ENCODE measurements at places on chromosomes 13 and 19.
A peak's percentile ranks its signal among the peaks of the same experiment; 100 is the strongest.

- no peak overlapping the region for H3K4me3 ChIP-seq
- no peaks in the 10 kb centered on the region for H3K4me1 ChIP-seq
- H3K27ac ChIP-seq: no peak overlapping the region
- DNase-seq: no peak
- H3K27me3 ChIP-seq: no peaks in the 10 kb centered on the region
- H3K36me3 ChIP-seq: no peaks in the 10 kb centered on the region
These were observed 23.5 kb downstream of the ZNF574 start for GRCh38 chr19:42099336-42099925.

DNA sequence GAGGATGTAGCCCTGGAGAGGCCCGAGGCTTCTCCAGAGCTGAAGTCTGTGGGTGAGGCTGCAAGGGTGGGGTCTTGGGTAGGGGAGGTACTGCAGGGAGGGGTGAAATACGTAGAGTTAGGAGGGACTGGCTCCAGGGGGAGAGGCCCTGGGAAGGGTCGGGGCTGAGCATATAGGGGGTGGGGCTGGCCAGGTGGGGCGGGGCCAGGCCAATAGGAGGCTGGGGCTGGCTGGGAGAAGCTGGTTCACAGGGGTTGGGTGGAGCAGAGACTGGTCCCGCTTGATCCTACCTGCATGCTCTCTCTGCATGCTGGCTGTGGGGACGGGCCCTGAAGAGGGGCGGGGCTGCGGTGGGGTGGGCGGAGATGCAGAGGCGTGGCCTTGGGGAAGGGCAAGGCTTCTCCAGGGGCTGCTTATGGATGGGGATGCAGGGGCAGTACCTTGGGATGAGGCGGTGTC, 51.9 kb downstream of the CELF5 start:
- H3K36me3 ChIP-seq: no peaks in the 10 kb centered on the region
- no peaks in the 10 kb centered on the region for H3K27me3 ChIP-seq
- H3K4me3 ChIP-seq: peak overlapping the region; percentile 42
- no peak for DNase-seq

DNA sequence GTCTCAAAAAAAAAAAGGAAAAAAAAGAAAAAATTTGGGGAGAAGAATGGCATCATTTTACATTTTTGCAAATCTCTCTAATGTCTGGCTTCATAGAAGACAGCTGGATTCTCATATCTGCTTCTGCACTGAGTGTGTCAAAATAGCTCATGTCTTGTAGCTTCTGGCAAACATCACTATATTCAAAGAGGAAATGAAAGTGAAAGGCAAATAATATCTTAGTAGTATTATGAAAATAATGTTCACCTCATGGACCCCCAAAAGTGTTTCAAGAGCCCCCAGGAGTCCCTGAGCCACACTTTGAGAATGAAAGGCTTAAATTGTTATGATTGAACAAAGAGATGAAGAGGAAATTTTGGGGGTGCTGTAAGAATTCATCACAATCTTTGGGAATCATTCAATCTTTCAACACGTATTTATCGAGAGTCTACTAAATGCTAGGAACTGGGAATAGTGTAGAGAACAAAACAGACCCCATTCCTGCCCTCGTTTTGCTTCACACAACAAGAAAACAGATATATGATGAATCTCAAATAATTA, 1.2 kb upstream of the SLC6A16 start:
- H3K4me1 ChIP-seq: no peaks in the 10 kb centered on the region
- no peak overlapping the region for H3K27ac ChIP-seq
- DNase-seq: no peak
- no peaks in the 10 kb centered on the region for H3K36me3 ChIP-seq
- H3K27me3 ChIP-seq: no peaks in the 10 kb centered on the region
- H3K4me3 ChIP-seq: no peak overlapping the region

DNA sequence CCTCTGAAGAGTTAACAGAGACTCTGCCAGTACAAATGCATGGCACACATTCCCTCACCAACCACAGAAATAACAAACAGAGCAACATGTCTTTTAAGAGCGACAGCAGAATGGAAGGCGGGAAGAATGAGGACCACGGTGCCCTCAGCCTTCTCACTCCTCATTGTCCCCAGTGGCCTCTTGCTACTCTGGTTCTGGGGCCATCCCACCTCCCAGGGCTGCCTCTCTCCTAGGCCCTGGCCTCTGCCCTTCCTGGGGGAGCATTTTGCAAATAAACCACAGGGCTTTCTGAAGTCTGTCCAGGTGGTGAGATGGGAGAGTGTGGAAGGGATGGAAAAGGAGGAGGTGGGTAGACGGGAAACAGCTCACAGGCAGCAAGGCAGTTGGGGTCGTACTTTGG, 28.3 kb downstream of the CYP2B6 start:
- no peak overlapping the region for H3K27ac ChIP-seq
- no peaks in the 10 kb centered on the region for H3K36me3 ChIP-seq
- no peaks in the 10 kb centered on the region for H3K27me3 ChIP-seq
- DNase-seq: no peak
- H3K4me1 ChIP-seq: no peaks in the 10 kb centered on the region
- H3K4me3 ChIP-seq: no peak overlapping the region

DNA sequence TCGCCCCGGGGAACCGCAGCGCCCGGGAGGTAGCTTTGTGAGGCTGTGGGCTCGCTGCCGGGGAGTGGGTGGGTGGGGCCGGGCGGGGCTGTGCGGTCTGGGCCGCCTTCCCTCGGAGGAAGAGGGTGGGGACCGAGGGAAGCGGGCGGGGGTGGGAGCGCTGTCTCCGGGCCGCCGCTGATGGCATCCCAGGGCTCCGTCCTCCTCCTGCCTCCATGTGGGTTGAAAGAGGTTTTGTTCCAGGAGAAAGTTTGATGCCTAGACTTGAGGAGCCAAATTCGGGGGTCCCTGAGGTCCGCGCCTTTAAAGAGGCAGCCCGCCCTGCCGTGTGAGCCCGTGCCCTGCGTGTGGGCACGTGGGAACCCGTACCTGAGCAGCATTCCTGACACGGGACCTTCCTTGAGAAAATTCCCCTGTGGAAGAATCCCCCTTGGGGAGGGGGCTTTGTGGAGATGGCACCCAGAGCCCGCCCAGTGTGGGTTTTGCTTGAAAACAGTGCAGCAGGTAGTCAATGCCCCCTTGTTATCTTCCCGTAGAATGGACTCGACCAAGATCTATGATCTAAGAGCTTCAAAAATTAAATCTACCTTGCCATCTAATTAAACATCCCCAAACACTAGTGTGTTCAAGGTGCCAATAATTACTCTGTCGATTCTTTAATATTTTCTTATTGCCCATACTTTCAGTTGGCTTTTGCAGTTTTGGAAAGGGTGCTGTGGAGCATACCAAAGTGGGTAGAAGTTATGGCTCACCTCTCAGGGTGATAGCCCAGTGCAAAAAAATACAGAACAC, 107.8 kb downstream of the RXFP2 start:
- no peaks in the 10 kb centered on the region for H3K36me3 ChIP-seq
- peak overlapping the region; percentile 34 for H3K27ac ChIP-seq
- no peaks in the 10 kb centered on the region for H3K27me3 ChIP-seq
- H3K4me1 ChIP-seq: peaks cover 16% of the 10 kb centered on the region

DNA sequence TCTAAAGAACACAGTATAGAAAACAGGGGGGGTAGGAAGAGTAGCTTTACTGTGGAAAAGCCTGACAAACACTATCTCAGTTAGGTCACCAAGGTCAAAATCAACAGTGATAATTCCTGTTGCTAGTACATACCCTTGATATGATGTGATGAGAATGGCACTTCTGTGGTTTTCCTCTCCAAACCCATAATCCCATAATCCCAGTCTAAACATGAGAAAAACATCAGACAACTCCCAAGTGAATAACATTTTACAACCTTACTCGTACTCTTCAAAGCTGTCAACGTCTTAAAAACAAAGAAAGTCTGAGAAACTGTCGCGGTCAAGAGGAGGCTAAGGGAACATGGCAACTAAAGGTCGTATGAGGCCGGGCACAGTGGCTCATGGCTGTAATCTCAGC, 137.6 kb downstream of the FOXO1 start:
- no peak for DNase-seq
- no peaks in the 10 kb centered on the region for H3K36me3 ChIP-seq
- H3K4me1 ChIP-seq: no peaks in the 10 kb centered on the region
- H3K4me3 ChIP-seq: no peak overlapping the region
- H3K27ac ChIP-seq: no peak overlapping the region
- H3K27me3 ChIP-seq: no peaks in the 10 kb centered on the region

GRCh38 chr19:33157906-33158305, 26.0 kb downstream of the WDR88 start:
- DNase-seq: no peak
- no peaks in the 10 kb centered on the region for H3K27me3 ChIP-seq
- no peak overlapping the region for H3K27ac ChIP-seq
- H3K36me3 ChIP-seq: no peaks in the 10 kb centered on the region
- no peaks in the 10 kb centered on the region for H3K4me1 ChIP-seq

- H3K4me1 ChIP-seq: no peaks in the 10 kb centered on the region
- H3K27me3 ChIP-seq: no peaks in the 10 kb centered on the region
- H3K27ac ChIP-seq: no peak overlapping the region
- no peak overlapping the region for H3K4me3 ChIP-seq
These were observed 9.4 kb downstream of the FCER2 start for GRCh38 chr19:7692417-7693088.

DNA sequence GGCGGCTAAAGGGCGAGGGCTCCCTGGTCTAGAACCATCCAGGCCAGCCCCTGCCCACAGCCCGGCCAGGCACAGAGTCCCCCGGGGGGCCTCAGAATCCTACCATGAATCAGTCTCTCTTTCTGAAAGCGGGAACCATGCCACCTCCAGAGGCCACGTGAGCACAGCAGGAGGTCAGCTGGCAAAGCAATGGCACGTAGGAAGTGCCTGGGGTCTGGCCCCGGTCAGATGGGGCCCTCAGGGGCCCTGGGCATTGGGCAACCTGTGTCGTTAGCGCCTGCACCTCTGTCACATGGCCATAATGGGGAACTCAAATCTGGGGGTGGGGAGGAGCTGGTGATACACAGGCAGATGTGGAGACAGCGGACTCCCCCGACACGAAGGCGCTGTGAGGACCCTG, 8.8 kb downstream of the MFSD12 start:
- no peak for DNase-seq
- peaks cover 8% of the 10 kb centered on the region for H3K4me1 ChIP-seq
- peaks cover 7% of the 10 kb centered on the region for H3K36me3 ChIP-seq
- H3K4me3 ChIP-seq: no peak overlapping the region

- no peak overlapping the region for H3K4me3 ChIP-seq
- no peak for DNase-seq
- no peaks in the 10 kb centered on the region for H3K4me1 ChIP-seq
- H3K27ac ChIP-seq: no peak overlapping the region
- H3K27me3 ChIP-seq: no peaks in the 10 kb centered on the region
These were observed 14.9 kb downstream of the LAIR2 start for GRCh38 chr19:54517483-54517882.

GRCh38 chr13:111975539-111976473, 91.1 kb upstream of the SOX1 start:
- no peaks in the 10 kb centered on the region for H3K36me3 ChIP-seq
- no peak for DNase-seq

DNA sequence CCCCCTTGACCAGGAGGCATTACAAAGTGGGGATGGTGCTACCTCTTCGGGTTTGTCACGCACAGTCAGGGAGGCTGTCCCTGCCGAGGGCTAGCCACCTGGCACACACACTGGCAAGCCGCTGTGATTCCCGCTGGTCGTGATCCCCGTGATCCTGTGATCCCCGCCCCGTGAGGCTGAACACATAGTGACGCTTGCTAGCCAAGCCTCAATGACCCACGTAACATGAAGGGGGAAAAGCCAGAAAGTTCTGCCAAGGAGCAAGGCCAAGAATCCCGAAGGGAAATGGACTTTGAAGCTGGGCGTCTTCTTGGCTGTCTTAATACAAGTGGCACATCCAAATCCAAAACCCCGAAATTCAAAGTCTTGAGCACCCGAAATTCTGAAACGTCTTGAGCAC, 13.7 kb downstream of the LDLR start:
- H3K36me3 ChIP-seq: peaks cover 5% of the 10 kb centered on the region
- peaks cover 9% of the 10 kb centered on the region for H3K4me1 ChIP-seq
- H3K4me3 ChIP-seq: no peak overlapping the region
- no peak for DNase-seq
- H3K27ac ChIP-seq: no peak overlapping the region
- H3K27me3 ChIP-seq: no peaks in the 10 kb centered on the region

DNA sequence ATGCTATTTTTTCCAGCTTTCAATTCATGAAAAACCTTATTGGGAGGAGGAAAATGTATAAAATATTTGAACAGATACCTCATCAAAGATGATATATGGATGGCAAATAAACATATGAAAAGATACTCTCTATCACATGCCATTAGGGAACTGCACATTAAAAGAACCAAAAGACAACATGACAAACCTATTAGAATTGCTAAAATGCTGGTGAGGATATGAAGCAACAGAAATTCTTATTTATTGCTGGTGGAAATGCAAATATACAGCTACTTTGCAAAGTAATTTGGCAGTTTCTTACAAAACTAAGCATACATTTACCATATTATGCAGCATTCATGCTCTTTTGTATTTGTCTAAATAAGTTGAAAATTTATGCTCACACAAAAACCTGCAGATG, 1783.9 kb upstream of the PCDH20 start:
- no peaks in the 10 kb centered on the region for H3K36me3 ChIP-seq
- no peak overlapping the region for H3K27ac ChIP-seq
- no peak overlapping the region for H3K4me3 ChIP-seq
- no peaks in the 10 kb centered on the region for H3K27me3 ChIP-seq

DNA sequence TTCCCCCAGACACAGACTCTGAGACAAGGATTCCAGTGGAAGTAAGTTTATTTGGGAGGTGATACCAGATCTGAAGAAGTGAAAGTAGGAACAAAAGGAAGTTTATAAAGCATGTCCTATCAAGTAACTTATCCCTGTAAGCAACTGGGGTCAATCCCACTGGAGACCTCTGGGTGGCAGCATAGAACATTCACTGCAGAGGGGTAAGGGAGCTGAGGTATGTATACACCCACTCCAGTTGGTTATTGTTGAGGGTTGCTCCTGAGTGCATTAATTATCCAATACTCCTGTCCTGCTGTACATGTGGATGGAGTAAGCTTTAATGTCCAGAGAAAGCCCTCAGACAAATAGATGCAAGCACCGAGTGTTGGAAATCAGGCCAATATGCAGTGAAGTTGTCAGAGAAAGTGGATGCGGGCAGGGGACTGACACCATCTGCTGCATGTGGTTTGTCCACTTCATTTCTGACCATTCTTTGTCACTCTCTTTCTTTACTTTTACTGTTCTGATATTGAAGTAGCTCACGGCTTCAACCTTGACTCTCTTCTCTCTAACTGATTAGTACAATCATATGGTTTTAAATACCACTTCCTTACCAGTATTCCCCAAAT, 46.7 kb downstream of the NOTCH3 start:
- H3K4me1 ChIP-seq: no peaks in the 10 kb centered on the region

DNA sequence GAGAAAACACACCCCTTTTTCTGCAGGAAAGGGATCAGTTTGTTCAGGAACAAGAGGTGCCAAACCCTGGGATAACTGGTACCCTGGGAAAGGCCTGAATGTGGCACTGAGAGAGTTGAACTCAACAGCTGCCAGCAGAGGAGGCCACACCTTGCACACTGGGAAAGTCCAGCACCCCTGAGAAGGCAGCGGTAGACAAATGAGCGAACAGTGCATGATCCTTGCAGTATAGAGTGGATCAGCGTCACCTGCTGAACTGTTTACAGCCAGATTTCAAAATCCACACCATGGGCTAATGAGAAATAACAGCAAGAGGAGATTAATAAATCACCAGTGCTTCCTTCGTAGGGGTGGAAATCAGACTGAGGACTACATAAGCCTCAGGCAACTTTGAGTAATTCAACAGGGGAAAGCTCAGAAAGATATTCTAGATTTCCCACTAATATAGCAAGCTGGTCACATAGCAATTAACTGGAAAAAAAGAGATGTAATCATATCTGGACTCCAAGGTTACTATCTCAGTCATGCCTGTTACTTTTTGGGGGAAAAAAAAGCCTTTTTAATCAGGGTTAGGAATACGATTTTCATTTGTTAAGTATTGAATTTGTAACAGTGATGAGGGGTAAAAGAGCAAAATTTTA, 52.0 kb downstream of the DCT start:
- DNase-seq: no peak
- no peak overlapping the region for H3K4me3 ChIP-seq
- H3K27me3 ChIP-seq: no peaks in the 10 kb centered on the region
- no peaks in the 10 kb centered on the region for H3K36me3 ChIP-seq
- no peak overlapping the region for H3K27ac ChIP-seq
- H3K4me1 ChIP-seq: no peaks in the 10 kb centered on the region
